ENCODE measurements at places on chromosomes 11 and 22.

DNA sequence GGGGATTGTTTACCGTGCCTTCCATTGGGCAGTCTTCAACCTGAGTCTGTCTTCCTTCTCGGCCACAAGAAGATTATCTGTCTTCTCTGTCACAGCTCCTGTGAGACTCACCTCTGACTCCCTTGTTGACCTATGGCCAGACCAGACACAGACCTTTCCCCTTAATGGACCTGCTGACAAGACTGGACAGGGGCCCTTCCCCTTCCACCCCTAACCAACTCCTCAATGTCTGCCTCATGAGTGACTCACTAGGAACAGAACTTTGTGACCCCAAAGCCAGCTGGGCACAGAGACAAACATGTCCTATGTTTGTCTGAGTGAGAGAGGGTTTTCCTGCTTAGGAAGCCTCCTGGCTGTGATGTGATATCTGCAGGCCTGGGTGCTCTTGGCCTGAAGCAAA lies 405.0 kb downstream of the BRD1 start:
- no peak for DNase-seq

DNA sequence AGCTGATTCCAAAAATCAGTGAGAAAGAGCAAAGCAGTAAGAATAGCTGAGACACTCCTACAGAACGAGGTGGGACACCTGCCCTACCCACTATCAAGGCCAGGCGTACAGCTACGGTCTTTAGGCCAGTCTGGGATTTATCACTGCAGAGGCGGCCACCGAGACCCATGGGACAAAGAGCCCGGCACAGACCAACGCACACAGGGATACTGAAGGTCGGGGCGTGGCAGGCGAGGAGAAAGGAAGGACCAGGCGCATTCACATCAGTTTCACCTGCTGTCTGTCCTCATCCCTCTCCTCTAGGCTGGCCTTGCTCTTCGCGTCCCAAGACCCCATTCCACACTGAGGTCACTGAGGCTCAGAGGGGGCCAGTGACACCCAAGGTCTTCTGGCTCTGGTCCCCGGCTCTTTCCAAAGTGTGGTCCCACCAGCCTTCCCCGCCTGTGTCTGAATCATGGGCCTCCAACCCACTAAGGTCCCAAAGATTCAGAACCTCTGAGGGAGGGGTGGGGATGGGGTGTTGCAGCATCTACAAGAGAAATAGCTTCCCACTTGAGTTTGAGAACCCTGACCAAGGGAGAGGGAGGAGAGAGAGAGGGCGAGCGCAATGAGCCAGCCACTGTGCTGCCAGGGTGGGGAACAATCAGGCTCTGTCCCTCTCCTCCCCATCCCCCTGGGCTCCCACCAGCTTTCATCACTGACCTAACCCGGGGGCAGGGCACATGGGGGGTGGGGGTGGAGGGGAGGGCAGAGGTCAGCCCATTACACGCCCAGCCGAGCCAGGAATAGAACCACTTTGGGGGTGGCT lies 7.2 kb upstream of the PICK1 start:
- DNase-seq = no peak

DNA sequence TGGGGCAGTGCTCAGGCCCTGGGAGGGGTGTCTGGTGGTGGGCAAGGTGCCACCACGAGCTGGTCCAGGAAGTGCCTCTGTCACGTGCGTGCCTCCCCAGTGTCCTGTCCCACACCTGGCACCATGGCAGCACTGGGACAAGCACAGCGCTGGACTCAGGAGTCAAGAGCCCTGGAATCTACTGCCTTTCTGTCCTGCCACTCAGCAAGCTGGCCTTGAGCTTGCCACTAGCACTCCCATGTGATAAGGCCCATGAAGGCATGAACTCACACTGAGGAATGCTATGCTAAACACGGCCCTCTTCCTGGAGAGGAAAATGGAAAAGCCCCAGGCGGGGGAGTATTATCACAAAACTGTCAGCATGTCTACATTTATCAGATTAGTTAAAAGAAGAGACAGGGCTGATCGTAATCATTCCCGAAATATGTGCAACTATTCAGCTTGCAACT lies 50.7 kb upstream of the SLC35C1 start:
- DNase-seq = no peak

- DNase-seq = no peak
These were observed 110.5 kb downstream of the ZNF280B start for GRCh38 chr22:22397875-22398524.

DNA sequence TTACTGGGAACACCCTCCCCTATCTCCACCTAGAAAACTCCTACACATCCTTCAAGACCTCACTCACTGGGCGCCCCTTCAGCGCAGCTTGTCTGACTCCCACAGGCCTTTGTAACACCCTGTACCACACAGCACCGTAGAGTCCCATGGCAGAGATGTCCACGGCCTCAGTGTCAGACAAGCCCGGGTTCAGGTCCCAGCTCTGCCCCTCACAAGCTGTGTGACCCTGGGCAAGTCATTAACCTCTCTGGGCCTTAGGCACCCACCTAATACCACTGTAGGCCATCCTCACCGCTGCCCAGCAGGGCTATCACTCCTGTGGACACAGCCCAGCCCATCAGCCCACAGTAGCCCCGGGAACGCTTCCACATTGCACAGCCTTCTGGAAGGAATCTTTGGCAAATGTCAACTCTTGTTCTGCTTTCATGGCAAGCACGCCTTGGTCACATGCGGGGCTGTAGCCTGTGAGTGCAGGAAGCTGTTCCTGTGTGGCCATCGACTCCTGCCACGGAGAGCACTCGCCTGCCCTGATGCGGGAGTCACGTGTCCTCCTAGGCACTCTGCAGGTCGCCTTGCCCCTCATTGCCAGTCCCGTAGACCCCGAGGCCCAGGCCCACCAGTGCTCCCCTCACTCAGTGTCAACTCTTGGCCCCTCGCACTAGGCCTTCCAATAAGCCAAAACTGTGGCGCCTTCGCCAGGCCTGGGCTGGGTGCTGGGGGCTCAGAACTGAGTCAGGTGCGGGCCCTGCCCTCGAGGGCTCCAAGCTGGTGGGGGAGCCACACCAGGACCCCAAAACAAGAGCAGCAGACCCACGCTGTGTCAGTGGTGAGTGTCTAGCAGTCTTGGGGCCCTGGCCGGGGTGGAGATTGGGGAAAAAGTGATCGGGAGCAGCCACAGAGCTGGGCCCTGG lies 32.9 kb upstream of the RFPL3 start:
- DNase-seq = no peak

GRCh38 chr11:112785149-112785548 lies 176.1 kb upstream of the NCAM1 start:
- peak; percentile 53 for DNase-seq

GRCh38 chr22:45451972-45452371 lies 38.5 kb downstream of the RIBC2 start:
- no peak for DNase-seq

DNA sequence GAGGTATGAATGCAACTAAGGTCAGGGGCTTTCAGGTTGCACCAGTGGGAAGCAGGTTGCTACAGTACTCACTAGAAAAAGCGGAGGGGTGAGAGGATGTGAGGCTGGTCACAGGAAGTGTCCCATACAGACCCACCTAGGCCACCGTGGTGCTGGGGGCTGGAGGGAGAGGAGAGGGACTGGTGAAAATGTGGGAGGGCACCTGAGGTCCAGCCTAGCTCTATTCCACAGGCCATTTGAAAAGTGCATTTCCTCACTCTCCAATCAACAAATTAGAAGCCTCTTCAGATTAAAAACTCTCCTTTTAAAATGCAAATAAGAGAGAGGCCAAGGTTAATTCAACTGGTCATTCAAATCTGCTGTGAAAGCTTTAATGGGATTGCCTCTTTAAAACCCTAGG lies 38.6 kb upstream of the NCAM1 start:
- no peak for DNase-seq

DNA sequence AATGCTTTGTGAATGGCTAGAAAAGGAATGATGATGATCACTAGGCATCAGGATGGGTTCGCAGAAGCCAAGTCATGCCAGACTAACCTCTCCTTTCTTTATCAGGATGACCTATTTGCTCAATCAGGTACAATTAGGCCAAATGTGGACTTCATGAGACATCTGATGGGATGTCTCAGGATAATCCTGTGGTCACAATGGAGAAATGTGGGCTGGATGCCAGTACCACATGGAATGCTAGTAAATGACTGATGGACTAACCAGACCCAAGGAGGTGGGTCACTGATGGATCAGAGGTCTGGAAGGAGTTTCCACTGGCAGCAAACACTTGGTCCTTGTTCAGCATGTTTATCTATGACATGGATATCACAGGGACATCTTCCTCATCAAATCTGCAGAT lies 94.8 kb upstream of the PHOX2A start:
- DNase-seq = peak; percentile 31

Data from GM04503 (cell line).